ENCODE measurements at places on chromosomes 4 and X.

- DNase-seq: no peak
These were observed 5.2 kb upstream of the SMIM10L2A start for GRCh38 chrX:135416546-135416945.

GRCh38 chrX:104482757-104483156 lies 83.2 kb upstream of the IL1RAPL2 start:
- DNase-seq: no peak

DNA sequence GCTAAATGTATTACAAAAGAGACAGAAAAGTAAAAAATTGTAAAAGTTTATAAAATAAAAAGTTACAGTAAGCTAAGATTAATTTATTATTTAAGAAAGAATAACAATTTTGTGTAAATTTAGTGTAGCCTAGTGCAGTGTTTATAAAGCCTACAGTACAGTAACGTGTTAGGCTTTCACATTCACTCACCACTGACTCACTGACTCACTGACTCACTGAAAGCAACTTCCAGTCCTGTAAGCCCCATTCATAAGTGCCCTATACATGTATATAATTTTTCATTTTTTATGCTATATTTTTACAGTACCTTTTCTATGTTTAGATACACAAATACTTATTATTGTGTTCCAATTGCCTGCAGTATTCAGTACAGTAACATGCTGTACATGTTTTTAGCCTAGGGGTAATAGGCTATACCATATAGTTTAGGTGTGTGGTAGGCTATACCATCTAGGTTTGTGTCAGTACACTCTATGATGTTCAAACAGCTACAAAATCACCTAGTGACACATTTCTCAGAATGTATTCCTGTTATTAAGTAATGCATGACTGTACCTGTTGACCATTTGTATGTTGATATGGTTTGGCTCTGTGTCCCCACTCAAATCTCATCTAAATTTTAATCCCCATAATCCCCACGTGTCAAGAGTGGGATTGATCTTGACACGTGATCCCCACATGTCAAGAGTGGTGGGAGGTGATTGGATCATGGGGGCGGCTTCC lies 57.9 kb downstream of the CFAP299 start:
- DNase-seq: peak; percentile 35

GRCh38 chr4:59971952-59972351 lies 1228.2 kb upstream of the ADGRL3 start:
- DNase-seq: no peak

DNA sequence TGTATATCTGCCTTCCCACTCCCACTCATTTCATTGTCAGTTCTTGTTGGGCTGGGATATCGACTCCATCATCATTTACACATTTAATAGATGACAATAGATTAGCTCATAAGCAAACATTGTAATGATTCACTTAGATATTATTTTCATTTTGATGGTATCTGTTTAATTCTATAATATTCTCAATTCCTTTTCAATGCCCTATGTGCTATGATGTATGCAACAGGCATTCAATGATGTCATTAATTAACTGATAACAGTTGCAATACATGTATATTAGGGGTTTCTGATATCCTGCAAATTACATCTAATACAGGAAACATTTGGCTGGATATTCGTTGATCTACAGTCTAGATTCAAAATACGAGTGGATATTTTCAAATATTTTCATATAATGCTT lies 850.5 kb downstream of the CCSER1 start:
- no peak for DNase-seq

DNA sequence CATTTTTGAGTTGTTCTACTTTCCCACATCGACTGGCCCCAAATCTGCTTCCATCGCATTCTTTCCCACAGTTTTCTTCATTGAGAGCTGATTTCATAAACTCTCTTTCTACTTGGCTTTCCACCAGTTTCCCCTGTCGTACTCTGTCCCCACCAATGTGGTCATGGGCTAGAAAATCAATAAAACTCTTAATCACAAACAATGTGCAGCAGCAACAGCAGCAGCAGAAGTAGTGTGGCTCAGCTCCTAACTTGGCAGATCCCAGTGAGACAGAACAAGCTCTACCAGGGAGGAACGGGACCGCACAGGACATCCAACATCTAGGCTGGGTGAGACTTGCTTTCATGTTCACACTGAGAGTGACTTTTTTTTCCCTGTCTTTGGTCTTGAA lies 3.1 kb upstream of the SETD7 start:
- no peak for DNase-seq

- DNase-seq: no peak
These were observed 86.3 kb downstream of the PPP2R2C start for GRCh38 chr4:6386091-6386490.

DNA sequence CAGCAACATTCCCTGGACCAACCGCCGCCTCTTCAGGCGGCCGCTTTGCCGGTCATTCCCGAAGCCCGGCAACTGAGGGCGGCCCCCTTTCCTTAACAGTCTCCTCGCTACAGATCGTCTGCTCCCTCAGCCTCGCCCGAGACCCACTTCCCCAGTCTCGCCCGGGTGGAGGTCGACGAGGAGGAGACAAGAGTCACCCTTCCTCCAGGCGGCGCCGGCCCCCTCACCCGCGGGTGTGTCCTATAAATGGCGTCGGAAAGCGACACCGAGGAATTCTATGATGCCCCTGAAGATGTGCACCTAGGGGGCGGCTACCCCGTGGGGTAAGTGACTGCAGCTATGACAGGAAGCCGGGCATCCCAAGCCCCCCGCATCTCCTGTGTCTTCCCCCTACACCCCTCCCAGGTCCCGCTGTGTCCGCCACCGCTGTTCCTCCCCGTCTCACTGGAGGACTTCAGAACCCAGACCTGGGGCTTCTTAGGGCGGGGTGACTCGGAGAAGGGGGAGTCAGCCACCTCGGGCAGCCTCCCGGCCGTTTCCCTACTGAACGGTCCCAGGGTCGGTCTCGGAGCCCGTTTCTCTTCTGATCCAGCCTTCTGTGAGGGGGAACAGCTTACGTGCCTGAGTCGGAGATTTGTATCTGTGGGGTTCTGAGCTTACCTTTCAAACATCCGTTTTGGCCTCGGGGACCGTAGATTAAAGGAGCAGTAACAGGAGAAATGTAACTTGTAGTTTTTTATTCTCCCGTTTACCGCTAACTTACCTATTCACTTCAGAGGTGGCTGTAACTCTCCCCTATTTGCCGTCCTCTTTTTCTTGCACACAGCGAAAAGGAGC lies 570 bp downstream of the WDR44 start:
- DNase-seq: no peak

- no peak for DNase-seq
These were observed 3.7 kb downstream of the CTAG2 start for GRCh38 chrX:154649503-154650220.

DNA sequence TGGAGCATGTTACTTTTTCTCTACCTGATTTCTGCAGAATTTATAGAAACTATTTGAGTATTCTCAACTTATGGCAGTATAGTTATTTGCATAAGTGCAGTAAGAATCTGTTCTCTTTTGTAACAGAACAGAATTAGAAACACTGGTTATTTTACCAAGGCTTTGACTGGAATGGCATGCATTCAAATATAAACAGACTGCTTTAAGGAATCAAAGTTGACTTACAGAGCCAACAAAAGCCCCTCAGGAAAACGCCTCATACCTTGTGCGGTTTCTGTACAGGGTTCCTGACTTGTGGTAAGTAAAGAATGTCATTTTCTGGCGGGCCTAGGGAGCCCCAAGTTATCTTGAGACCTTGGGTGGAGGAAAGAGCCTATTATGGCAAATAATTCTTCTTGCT lies 97.1 kb downstream of the GPR143 start:
- no peak for DNase-seq

GRCh38 chrX:1389181-1389992 lies 2.5 kb downstream of the SLC25A6 start:
- no peak for DNase-seq

GRCh38 chr4:118803253-118803652 lies 32.7 kb downstream of the SEC24D start:
- no peak for DNase-seq

GRCh38 chr4:35548921-35549320 lies 695.4 kb downstream of the ARAP2 start:
- no peak for DNase-seq

DNA sequence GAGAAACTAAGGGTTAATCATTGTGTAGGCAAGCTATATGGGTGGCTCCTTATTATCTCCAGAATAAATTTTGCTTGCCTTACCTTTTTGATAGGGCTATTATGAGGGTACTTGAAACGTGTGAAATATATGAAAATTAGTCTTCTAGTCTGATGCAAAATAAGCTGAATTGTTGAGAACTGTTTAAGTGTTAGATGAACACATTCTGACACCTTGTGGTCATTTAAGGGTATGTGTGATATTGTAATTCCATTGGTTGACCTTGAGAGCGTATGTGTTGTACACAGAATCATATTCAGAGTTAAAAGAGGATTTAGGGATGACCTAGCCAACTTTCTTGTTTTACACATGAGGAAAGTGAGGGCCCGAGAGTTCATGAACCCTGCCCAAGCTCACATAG lies 44.6 kb upstream of the LINC00632 start:
- DNase-seq: peak; percentile 1

GRCh38 chr4:16158504-16158852 lies 67.8 kb downstream of the TAPT1 start:
- no peak for DNase-seq

DNA sequence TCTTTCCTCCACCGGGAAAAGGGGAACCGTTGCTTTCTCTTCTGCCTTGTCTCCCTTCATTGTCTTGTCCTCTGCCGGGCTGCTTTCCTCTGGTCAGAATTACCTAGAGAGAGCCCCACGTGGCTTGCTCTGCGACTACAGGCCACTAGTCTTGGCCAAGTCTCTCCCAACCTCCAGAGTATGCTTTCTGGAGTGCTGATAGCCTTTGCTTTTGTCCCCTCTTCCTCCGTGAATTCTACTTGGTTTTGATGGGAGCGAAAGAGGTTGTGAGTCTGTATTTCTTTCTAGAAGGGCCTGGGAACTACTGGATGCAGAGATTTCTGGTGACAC lies 5.3 kb upstream of the POU4F2 start:
- no peak for DNase-seq

GRCh38 chr4:110154582-110154981 lies 43.8 kb downstream of the ELOVL6 start:
- DNase-seq: no peak

DNA sequence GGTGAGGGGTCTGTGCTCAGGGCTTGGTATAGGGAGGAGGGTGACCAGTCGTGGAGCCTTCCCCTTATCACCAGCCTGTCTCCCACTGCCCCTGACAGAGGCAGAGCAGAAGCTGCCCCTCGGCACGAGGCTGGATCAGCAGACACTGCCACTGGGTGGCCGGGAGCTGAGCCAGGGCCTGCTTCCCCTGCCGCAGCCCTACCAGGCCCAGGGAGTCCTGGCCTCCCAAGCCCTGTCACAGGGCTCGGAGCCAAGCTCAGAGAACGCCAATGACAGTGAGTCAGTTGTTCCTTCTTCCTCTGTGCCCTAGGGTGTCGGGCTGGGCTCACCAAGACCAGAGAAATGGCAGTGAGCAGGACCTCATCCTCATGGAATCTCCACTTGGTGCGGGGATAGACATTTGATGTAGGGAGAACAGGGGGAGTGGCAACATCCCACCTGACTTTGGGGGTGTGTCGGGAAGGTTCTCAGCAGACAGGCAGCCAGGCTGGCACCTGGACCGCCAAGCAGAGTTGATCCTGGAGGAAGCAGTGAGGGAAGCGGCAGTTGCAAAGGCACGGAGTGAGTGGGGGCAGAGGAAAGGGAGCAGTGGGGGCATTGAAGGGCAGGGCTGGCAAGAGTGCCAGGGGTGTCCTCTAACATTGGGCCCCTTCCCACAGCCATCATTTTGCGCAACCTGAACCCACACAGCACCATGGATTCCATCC lies 14.3 kb upstream of the UBA1 start:
- DNase-seq: peak; percentile 59

DNA sequence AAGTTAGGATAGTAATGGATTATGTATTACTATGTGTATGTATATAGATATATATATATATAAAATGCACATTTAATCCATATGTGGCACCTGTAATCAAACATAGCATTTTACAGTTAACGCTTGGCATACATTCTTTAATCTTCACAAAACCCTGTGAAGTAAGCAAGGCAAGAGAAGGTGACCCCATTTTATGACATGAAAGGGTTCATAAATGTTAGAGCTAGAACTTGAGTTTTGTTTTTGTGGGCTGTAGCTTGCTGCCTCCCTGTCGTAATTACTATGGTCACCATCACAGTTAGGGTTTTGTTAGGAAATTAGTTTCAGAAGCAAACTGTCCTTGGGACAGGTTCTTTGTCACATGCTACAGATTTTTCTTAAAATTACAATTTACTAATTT lies 13.8 kb upstream of the CYP2U1 start:
- no peak for DNase-seq

DNA sequence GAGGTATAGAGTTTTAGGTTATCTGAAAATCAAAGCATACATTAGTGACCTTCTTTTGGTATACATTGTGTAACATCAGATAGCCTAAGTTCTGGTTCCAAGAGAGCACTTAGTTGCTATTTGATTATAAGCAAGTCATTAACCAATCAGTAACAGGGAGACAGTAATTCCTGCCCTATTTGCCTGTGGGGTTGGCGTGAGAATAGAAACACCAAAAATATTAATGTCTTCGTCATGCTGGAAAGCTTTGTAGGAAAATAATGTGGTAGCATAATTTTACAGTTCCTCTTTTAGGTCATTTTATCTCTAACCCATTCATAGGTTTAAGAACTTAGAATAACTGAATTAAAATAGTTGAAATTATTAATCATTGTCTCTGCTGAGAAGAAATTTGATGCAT lies 37.8 kb downstream of the NPNT start:
- DNase-seq: no peak

DNA sequence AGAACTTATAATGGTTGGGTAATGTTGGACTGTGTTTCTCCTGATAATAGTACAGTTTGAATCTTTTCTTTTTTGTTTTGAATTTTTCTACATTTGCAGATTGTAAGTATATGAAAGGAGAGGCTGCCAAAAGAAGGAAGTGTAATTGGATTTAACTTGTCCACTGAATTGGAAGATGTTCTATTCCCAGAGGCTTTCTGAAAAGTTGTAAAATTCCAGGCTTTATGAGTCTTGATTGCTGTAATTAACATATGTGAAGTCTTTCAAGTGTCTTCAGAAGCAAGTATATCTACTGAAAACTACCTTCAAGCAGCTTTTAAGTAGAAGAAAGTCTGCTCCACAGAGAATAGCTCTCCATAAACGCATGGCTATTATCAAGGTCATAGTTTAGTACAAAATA lies 2456.4 kb downstream of the PCDH7 start:
- no peak for DNase-seq

Data from GM04503 (cell line).